Bronchial epithelial cell (primary cell): ENCODE measurements at places on chromosomes 6 and 20. TPM values are rescaled to one million over a fixed set of nuclear protein-coding genes. Genes with fewer than 3 reads are reported as not detected.

Gene ECT2L
- 0.13 TPM in 1 of 2 replicates, not detected in the other for total RNA-seq

Gene PPP1R11
- total RNA-seq, result 19.0 and 23.4 TPM in 2 replicates

Gene BCKDHB
- total RNA-seq, result 9.1 and 15.0 TPM in 2 replicates

Gene LHFPL5
- total RNA-seq, result not detected in 2 replicates

Gene SPACA1
- not detected in 2 replicates for total RNA-seq

Gene ASXL1
- 13.8 and 17.6 TPM in 2 replicates for total RNA-seq

Gene MMUT
- total RNA-seq, result 16.8 and 19.7 TPM in 2 replicates

Gene RGS17
- 2.9 and 4.7 TPM in 2 replicates for total RNA-seq

Gene BPI
- total RNA-seq, result not detected in 2 replicates

Gene LAMA2
- under 0.01 and 2.6 TPM in 2 replicates for total RNA-seq

Gene B4GALT5
- 9.7 and 25.2 TPM in 2 replicates for total RNA-seq

Gene LY6G6C
- total RNA-seq, result 0.38 TPM in 1 of 2 replicates, not detected in the other

Gene IRF4
- not detected in 2 replicates for total RNA-seq

Gene MOG
- not detected in 2 replicates for total RNA-seq

Gene DBNDD2
- 12.9 and 18.2 TPM in 2 replicates for total RNA-seq

Gene WFDC11
- not detected in 2 replicates for total RNA-seq

Gene BPIFB1
- not detected in 2 replicates for total RNA-seq

Gene CAPN11
- total RNA-seq, result not detected in 2 replicates

Gene ARMH2
- total RNA-seq, result not detected in 2 replicates

Gene CFB
- 2.4 and 2.6 TPM in 2 replicates for total RNA-seq

Gene CCDC170
- not detected in 2 replicates for total RNA-seq
